C1 segment of cervical spinal cord (tissue), 14 donors: ENCODE measurements at places on chromosomes 2 and 18.

- no peak for DNase-seq
Measured at GRCh38 chr2:240953426-240954410, 44.7 kb upstream of the SNED1 start.

DNA sequence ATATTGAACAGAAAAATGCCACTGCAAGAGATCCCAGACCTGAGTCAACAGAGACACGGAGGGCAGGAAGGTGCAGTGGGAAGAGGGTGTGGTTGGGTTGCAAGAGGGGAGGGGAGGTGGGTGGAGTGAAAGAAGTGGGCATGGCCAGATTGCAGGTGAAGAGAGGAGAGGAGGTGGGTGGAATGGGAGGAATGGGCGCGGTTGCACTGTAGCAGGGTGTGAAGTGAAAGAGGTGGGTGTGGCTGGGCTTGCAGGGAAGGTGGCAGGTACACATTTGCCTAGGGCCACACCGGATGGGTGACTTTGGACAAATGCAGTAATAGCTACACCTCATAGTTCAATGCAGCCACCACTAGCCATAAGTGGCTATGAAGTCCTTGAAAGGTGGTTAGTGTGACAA, 71.1 kb downstream of the DOCK10 start:
- DNase-seq = no peak

- DNase-seq = no peak
Measured at GRCh38 chr2:228847684-228848083, 423.4 kb downstream of the PID1 start.

GRCh38 chr2:54074606-54075341, 40.6 kb upstream of the ACYP2 start:
- no peak for DNase-seq

DNA sequence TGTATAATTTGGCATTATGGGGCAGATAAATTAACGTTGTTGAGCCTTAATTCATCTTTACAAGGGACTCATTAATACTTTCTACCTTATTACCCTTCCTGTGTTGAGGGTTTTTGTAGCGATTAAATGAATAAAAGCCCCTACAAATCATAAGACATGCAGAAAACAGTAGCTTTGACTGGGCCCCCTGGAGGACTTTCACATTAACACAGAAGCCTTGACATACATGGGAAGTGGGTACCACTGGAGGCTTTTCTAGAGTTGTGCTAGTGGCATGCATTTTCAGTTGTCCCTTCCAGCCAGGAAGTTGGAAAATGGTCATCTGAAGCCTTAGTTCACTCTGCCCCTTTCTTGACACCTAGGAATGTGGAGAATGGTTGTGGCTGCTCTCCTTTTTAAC, 30.2 kb downstream of the MTA3 start:
- no peak for DNase-seq

- DNase-seq = no peak
Measured at GRCh38 chr2:234438305-234438977, 58.4 kb downstream of the ARL4C start.

GRCh38 chr2:70443726-70444125, 109.9 kb downstream of the TGFA start:
- DNase-seq = no peak

DNA sequence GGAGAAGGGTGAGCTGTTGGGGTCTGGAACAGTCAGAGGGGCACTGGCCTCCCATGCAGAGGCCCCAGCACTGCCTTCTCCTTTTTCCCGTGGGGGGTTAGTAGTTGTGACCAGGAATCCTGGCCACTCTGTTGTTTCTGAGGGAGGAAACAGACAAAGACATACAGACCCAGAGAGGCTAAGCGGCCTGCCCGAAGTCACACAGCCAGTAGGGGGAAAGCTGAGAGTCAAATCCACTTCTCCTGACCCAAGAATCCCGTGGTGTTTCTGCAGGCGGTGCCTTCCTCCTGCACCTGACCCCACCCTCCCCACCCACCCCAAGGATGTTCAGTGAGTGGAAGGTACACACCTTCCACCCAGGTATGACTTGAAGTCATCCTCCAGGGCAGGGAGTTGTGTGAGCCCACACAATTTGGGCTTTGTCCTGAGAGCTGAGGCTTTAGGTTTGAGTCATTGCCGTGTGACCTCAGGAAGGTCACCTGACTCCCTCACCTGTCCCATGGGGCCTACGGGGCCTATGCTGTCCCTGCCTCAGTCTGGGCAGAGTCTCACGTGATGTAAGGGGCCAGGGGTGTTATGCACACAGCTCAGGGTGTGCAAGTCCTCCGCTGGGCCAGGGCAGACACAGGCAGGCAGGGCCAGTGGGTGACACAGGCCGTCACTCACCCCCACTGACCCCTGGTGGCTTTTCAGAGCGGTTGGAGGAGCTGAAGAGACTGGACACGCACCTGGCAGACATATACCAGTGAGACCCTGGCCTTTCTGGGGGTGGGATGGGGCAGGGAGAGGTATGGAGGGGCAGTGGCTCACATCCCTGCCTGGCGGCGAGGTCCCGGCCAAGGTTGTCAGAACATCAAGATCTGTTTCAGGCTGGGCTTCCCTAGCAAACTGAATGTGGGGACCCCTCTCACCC, 5.0 kb downstream of the NT5DC4 start:
- DNase-seq = no peak

DNA sequence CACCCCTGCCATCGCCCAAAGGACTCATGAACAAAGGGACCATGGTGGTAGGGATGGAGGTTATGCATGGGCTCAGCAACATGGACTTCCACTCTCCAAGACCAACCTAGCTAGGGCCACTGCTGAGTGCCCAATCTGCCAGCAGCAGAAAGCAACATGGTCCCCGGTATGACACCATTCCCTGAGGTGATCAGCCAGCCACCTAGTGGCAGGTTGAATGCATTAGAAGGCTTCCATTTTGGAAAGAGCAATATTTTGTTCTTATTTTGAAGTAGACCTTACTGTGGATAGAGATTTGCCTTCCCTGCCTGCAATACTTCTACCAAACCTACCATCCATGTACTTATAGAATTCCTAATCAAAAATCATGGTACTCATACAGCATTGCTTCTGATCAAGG, 99.8 kb downstream of the METTL4 start:
- DNase-seq = no peak

GRCh38 chr2:204722207-204722606, 176.9 kb downstream of the PARD3B start:
- DNase-seq = no peak

- DNase-seq = no peak
Measured at GRCh38 chr18:3966642-3967358, 488.3 kb downstream of the DLGAP1 start.

DNA sequence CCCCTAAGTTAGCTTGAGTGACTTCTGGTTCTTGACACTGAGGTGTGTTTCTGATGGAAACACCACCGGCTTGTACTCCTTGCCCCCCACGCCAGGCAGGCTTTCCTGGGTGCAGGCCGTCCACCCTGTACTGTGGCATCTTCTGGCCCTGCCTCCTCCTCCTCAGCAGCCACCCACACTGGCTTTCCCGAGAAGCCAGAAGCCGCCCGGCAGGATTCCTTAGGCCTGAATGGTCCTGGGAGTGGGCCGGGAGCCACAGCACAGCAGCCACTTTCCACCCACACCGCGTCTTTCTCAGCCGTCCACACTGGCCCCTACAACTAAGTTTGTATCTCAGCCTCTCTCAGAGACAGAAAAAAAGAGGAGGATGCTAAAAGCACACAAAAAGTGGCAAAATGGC, 2.1 kb upstream of the HSBP1L1 start:
- DNase-seq = no peak

DNA sequence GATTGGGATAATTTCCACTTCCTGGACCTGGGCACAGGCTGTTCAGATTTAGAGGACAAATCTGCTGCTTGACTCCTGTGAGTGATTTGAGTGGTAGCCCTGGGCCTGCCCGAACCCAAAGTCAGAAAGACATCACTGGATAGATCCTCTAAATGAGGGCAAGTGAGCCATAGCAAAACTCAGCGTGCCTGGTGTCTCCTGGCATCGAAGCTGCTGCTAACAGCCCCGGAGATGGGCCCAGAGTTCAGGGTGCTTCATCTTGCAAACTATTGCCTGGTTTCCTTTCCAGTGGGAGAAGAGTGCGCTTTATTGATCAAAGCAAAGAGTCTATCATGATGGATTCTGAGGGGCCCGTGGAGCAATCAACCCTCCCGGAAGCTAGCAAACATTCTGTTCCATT, 153.1 kb upstream of the KLHL29 start:
- no peak for DNase-seq

- DNase-seq = no peak
Measured at GRCh38 chr2:105252271-105252670, 10.7 kb downstream of the GPR45 start.

- no peak for DNase-seq
Measured at GRCh38 chr2:206274434-206275311, at the start of gene ZDBF2. ZDBF2 (plus strand) TSS chr2:206274663; CDS start chr2:206281850, 7,187 bp downstream.

- DNase-seq = no peak
Measured at GRCh38 chr18:62484941-62485340, 37.9 kb upstream of the ZCCHC2 start.

GRCh38 chr18:40357536-40357935, 1597.5 kb upstream of the PIK3C3 start:
- no peak for DNase-seq

DNA sequence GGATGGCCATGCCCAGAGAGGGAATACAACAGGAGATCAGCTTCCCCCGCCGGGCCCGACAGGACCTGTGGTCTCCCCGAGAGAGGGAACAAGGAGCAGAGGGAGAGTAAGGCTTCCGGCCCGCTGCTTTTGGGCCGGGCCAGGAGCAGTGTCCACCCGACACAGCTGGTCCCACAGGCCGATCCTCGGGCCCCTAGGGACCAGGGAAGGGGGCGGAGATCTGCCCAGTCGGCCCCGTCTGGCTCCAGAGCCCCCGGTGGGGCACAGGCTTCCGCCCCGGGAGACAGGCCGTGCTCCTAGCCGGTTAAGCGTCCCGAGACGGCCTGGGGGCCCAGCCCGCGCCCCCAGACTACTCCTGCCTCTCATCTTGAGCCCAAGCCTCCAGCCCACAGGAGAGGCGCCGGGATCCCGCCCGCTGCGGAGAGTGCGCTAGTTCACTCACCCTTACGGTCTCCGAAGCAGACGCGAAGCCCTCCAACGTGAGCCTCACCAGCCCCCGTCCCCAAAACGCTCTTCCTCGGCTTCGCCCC, at the start of gene MCFD2:
Gene MCFD2 (minus strand): TSS at position 526 of the 530 bp plus-strand sequence. CDS start 6,635 bp downstream, outside the sequence.
- DNase-seq = no peak

- DNase-seq = no peak
Measured at GRCh38 chr2:5121121-5121520, 571.1 kb upstream of the SOX11 start.

- DNase-seq = no peak
Measured at GRCh38 chr2:172373766-172374165, 53.6 kb upstream of the ITGA6 start.

DNA sequence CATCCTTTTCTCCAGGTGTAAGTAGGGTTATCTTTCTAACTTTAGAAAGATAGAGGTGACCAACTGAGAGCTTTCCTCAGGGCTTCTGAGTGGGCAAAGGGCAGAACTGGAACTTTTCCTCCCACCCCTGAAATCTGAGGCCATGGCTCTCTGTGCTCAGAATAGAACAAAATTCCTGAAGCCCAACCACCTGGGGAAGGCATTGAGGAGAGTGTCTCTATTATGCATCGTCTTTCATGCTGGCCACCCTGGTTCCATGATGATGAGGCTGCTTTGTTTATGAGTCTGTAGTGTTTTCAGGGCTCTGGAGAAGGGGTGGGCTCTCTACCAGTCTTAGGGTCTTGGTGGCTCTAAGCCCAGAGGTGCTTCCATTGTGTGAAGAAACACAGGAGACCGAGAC, 30.7 kb upstream of the IL1R1 start:
- no peak for DNase-seq

DNA sequence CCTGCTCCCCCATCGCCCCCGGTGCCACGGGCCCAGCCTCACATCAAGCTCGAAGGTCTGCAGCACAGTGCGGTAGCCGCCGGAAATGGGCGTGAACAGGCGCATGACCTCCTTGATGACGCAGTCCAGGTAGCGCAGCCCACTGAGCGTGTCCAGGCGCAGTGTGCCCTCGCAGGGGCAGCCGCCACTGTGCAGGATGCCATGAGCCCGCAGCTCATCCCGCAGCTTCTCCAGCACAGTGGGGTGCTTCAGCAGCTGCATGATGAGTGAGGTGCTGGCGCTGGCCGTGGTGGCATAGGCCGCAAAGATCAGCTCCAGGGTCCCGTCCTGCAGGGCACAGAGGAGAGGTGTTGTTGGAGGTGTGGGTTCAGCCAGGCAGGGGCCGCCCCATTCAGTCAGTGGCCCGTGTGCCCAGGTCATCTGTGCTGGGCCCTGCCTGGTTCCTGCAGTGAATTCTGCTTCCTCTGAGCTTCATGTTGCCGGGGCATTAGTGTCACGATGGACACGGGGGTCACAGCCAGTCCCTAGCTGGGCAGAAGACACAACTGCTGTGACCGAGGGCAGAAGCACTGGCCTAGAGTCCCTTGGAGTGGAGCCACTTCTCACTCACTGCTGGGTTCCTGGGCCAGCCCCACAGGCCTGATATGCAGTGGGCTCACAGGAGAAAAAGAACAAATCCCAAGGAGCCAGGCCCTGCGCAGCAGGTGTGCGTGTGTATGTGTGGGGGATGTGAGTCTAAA, 14.5 kb downstream of the CYP26B1 start:
- no peak for DNase-seq

DNA sequence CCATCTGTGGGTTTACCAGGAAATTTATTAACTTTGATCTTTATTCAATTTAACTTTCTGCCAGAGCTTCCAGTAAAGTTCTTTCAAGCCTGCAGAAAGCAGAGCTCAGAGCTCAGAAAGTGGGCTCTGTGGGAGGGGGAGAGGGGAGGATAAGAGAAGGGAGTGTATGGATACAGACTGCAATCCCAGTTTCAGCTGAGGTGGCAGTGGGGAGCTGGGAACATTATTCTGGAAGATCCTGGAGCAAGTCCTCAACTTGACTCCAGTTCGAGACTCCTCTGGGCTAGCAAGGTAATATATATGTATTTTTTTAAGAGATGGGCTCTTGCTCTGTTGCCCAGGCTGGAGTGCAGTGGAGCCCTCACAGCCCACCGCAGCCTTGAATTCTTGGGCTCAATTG, 108.9 kb upstream of the NABP1 start:
- DNase-seq = no peak

GRCh38 chr2:11738589-11739436, 7.6 kb upstream of the LPIN1 start:
- no peak for DNase-seq

- DNase-seq = no peak
Measured at GRCh38 chr2:113011108-113011507, 5.8 kb downstream of the IL36A start.

GRCh38 chr2:120867290-120868241, 131.9 kb downstream of the GLI2 start:
- peak; percentile 71 for DNase-seq

DNA sequence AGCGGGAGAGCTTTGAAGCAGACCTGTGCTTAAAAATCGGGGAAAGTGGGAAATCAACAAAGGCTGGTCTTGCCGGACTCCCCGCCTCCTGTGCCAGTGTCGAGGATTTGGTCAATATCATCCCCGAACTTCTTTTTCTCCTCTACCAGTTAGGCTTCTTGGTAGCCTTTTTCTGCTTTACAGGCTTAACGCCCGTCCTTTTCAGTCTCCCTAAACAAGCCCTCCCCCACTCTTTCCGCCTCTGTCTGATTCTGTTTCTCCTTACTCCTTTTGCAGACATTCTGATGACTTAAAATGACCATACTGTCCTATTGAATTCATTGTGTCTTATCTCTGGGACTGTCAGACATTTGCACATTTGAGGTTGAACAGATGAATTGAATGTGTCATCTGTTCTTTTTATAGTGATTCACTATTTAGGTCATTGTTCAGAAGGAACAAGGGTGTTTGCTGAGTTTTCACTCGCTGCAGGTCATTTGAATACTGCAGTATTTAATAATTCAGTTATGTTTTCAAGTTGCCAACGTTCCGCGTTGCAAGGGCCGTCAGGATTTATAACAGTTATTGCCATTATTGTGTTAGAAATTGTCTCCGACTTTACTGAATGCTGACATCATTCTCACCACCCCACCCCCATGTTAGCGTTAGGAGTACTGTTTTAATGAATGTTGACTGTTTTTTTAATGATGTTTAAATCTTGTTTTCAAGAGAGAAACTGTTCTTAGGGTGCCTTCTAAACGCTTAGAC, 1.1 kb downstream of the ITGAV start:
- DNase-seq = peak; percentile 60
